ENCODE measurements at places on chromosomes 3 and 15.

GRCh38 chr3:194800002-194800401 is 114.3 kb downstream of the FAM43A start:
- DNase-seq, result no peak

DNA sequence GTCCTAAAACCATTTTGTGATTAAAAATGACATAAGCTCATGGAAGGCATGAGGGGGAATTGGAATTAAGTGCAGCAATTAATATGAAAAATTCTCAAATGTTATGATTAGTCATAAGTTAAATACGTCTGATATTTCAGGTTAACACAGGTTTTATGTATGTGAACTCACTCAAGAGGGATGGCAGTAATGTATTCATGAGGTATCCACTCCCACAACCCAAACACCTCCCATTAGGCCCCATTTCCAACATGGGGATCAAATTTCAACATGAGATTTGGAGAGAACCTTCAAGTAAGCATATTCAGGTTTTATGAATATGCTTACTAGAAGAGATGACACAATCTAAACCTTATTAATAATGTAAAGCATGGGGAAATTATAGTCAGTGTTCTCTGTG is 41.6 kb upstream of the IL20RB start:
- no peak for DNase-seq

GRCh38 chr3:189771842-189772450 is 140.8 kb downstream of the TP63 start:
- no peak for DNase-seq

DNA sequence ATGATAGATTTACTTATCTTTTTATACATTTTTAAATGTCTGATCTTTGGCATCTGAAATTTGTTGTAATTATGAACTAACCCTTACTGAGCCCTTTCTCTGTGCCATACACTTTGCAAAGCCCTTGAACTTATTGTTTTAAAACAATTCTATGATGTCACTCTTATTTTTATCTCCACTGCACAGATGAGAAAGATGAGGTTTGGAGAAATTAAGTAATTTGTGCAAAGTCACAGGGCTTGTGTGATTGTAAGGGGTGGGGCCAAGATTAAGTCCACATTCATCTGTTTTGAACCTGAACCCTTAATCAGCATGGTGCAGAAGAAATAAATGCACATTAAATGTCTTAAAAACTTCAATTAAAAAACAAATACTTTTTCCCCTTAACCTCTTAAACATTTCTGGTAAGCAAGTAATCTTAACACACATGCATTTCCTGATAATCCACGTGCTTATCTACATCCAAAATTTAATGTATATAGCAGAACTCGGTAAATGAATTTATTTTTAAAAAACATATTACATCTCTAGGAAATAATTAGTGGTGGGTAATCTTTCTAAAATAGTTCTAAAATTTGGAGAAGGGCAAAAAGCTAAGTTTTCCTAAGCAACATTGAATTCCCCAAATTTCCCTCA is 189.8 kb upstream of the TBC1D5 start:
- no peak for DNase-seq
